PC-9 (cell line): ENCODE measurements at places on chromosomes 2 and 18.
A peak's percentile ranks its signal among the peaks of the same experiment; 100 is the strongest.

DNA sequence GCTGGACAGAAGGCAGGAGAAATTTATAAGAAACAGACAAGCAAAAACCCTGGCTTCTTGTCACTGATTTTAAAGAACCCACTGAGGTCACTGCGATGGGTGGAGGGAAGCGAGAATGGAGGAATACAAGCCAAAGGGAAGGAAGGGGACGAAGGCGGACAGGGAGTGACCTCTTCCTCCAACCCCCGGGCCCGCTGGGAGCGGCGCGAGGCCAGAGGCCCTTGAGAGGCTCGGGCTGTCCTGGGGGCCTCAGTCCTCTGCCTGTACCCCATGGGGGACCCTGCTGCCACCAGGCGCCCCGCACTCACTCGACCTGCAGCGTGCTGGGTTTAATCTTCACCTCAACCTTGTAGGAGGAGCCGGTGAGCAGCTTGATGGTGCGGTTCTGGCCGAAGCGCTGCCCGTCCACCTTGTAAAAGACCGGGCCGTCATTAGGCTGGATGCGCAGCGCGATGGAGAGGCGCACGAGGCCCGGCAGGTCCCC, 793 bp downstream of the CNRIP1 start:
- DNase-seq, result no peak

- peak; percentile 99 for DNase-seq
Observed at GRCh38 chr2:44100351-44100750, 68.3 kb upstream of the PPM1B start.

- DNase-seq, result no peak
Observed at GRCh38 chr2:178271629-178272333, 77.5 kb downstream of the OSBPL6 start.

- DNase-seq, result no peak
Observed at GRCh38 chr2:52127527-52127926, 1095.6 kb upstream of the NRXN1 start.

GRCh38 chr2:105188343-105188742, 53.2 kb upstream of the GPR45 start:
- no peak for DNase-seq

GRCh38 chr18:40769786-40770185, 1185.2 kb upstream of the PIK3C3 start:
- DNase-seq, result no peak

DNA sequence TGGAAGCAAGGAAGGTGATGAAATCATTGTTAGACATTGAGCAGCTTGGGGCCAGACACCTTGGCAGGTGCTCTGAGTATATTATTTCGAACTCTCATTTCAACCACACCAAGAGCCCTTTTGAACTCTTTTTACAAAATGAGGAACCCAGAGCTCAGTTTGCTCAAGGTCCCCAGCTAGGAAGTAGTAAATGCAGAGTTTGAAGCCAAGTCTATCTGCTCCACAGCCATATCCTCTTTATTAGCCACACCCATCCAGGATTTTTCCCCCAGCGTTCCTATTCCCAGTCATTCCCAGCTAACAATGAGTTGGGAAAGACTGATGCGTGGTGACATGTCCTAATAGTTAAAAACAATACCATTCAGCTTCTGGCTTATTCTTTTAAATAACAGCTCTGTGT, 40.2 kb downstream of the SEMA4F start:
- no peak for DNase-seq
